ENCODE measurements at places on chromosomes 13 and 19.

GRCh38 chr19:49437231-49437630, 4.1 kb downstream of the SLC17A7 start:
- DNase-seq: no peak

GRCh38 chr13:92480387-92480786, 746.2 kb upstream of the GPC6 start:
- no peak for DNase-seq

- no peak for DNase-seq
These were observed 20.9 kb downstream of the KLHL26 start for GRCh38 chr19:18657590-18658365.

- DNase-seq: no peak
These were observed 7.4 kb downstream of the CYSLTR2 start for GRCh38 chr13:48661107-48661506.

DNA sequence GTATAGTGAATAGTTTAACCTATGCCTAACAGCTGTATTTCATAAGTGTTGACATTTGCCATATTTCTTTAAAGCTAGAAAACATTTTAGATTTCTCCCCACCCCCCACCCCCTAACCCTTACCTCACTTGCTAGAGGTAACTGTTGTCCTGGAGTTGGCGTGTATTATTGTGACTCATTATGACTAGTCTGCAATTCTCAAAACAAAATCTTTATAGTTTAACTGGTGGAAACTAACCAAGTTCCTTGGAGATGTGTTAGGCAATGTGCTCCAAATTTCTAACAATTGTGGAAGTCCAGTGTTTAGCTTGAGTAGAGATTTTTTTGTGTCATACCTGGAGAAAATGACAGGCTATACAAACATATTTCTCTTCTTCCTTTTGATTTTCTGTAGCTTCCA, 38.0 kb downstream of the KCTD4 start:
- DNase-seq: no peak

DNA sequence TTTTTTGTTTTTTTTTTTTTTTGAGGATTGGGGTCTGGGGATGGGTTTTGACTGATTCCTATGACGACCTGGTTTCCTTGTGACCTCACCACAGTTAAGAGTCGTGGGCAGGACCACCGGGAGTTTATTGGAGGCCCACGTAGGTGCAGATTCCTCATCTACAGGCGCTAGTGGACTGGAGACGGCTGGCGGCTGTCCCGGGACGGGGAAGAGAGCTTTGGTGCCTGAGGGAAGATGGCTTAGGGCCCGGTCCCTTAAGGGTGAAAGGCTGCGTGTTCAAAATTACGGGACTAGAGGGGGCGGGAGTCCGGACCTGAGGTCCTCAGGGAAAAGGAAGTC, 682 bp upstream of the TEAD2 start:
- DNase-seq: no peak
